Activated CD4-positive, CD25-positive, alpha-beta regulatory T cell (primary cell): ENCODE measurements at places on chromosomes 5 and 9.

DNA sequence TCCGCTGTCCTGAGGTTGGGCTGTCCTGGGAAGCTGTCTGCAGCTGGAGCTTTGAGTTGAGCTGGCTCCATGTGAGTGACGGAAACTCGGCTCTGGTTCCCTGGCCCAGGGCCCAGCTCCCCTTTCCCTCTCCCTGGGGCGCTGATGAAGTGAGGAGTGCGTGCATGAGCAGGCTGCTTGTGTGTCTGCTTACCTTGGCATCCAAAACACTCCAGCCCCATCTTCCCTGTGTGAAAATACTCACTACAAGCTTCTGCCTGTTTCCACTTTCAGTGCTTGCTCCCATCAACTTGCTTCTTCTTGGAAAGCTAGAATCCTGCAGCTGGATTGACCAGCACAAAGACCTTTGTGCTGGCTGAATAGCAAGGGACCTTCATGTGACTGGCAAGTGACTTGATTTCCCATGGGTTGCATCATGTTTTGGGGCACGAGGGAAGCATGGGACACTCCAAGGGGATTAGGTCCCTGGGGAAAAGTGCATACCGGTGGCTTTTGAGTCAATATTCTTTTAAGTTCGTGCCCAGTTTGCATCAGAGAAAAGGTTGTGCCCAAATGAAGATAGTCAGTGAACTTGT lies 198.1 kb downstream of the GADD45G start:
- no peak for DNase-seq

DNA sequence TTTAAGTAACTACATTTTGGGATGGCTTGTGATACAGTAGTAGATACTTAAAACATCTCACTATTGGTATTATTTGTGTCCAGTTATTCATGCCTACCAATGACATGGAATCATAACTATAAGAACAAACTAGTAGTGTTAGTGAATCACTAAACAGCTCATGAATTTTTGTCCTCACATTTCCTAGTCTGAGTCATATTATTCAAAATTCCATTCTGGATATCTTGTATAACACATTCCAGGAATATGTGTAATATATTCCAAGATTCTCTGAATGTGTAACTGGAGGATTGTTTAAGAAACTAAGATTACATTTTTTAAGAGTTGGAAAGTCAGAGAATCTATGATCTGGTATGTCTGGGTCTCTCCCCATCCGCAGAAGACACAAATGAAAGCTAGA lies 565.3 kb upstream of the ZNF608 start:
- DNase-seq: no peak

GRCh38 chr9:130627051-130627450 lies 37.3 kb upstream of the PRDM12 start:
- no peak for DNase-seq

DNA sequence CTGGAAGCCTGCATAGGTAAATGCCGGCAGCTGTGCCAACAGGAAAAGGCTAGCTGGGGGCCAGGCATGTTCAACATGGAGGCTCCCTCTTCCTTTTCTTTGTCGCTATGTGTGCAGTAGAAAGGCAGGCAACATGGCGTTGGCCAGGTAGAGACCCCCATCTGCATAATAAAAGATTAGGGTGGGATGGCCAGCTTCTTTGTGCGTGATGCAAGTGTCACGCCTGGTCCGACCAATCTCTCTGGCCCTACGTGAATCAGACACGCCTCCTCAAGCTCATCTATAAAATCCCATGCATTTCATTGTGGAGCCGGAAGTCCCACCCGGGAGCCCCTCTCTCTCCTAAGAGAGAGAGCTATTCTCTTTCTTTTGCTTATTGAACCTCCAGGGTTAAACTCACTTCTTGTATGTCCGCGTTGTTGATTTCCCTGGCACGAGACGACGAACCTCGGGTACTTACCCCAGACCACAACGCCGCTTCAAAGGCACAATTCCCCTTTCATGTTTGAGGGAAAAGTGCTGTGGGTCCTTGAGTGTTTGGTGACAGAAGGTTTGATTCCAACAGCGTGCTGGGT lies 25.0 kb upstream of the C5orf47 start:
- no peak for DNase-seq

DNA sequence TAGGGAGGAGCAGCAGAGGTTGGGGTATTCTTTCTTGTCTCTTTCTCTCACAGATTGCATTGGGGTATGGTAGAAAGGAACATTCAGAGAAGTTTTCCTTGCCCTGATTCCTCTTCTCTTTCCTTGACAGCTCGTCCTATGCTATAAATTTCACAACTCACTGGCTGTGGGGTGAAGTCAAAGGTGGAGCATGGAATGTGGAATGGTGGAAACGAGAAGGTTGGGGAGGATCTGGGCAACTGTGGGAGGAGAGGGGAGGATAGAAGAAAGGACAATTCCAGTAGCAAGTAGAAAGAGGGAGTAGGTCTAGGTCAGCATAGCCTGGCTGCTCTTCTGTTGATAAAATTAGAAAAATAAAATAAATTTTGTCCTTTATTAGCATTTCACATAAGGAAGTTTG lies 39.0 kb upstream of the POC5 start:
- no peak for DNase-seq

- DNase-seq: no peak
These were observed 6.4 kb upstream of the EEIG1 start for GRCh38 chr9:127987103-127987614.

DNA sequence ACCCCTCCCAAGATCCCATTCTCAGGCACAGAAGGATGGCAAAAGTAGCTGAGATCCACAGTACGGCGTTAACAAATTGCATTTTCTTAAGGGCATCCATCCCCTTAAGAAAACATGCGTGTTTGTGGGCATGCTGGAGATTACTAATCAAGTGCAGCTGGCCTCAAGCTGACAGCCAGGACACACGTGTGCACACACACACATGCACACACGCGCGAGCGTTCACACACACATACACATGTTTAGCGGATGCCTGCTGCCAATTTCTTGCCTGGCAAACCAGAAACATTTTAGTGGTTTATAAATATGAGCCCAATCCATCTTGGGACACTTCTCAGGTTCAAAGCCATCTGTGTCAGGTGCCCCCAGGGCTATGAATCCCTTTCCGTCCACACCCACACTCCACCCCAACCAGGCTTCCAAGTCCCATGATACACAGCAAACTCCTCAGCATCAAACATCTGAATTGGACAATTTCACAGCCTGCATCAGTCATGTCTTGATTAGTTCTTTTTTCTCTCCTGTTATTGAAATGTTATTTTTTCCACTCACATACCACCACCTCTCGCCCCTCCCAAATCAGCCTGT lies 23.5 kb upstream of the SMIM23 start:
- no peak for DNase-seq

DNA sequence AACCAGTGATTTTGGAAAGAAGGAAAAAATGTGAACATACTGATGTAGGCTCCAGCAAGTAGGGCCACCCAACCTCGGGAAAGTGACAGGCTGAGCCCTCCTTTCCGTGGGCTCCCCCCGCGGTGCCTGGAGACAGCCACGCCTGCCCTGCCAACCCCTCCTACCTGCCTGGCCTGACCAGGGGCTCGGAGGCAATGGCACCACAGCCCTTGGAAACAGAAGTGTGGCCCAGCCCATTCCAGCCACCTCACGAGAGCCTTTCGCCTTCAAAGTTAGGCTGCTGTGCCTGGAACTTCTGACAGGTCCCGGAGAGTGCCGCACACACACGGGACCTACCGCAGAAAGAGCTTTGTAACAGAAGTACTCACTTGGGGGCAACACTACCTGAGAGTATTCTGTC lies 49.5 kb upstream of the LRRC14B start:
- no peak for DNase-seq

DNA sequence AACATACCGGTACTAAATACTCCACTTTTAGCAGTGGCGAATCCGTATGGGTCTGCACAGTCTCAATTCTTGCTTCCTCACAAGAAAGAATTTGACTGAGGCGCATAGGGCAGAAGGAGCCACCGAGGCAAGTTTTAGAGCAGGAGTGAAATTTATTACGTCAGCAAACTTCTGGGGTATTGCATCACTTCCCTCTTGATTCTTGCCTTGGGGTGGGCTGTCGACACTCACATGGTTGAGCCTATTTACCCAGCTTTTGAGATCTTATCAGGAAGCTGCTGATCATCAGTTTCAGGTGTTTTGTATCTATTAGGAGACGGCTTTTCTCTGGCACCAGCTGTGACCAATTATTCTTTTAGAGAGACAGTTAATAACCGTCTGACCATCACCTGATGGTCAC lies 111.5 kb upstream of the CCNH start:
- no peak for DNase-seq

DNA sequence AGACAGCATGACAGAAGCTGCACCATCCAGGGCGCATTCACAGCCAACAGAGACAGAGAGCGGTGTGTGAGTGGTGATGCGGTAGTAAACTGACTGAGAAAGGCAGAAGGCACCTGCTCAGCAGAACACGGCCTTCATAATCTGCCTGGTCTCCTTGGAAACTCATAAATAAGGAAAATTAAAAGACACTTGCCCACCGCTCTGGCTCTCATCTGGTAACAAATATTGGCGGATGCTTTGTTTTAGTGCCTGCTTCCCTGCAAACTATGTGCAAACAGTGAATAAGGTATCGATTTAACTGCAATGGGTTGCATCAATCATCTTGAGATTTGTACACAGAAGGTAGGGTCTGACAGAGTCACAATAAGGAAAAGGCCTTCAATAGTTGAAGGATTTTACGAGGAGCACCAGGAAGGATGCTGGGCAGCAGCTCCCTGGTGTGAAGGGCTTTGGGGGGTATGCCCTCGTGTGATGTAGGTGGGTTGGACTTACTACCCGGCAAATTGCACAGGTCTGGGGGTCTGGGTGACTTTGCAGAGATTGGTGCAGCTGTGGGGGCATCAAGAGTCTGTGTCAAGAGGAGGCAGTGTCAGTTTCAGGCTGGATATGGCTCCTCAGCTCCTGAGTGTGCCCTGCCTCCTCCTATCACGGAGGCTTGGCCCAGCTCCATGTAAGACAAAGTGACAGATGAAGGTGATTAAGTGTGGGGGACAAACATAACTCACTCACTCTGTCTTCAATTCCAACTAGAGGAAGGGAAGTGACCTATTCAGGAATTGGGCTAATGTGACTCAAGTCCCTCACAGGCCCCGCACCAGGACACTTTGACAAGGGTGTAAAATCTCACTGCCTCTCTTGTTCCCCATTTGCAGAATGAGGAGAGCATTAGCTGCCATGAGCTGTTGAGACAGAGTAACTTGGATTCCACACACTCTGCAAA lies 166.7 kb downstream of the ICE1 start:
- no peak for DNase-seq

DNA sequence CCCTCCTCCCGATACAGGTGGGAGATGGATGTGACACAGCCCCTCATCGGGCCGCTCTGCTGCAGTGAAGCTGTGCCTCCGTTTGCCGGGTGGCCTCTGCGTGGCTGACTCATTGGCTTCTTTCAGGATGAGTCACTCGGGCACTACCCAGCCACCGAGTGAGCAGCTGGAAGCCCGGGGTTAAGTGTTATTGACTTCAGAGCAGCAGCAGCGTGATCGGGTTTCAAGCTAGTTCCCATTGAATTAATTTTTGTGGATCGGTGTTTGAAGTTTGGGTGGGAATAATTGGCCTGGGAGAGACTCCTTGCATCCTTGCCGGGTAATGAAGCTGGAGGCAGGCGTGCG lies 266.4 kb upstream of the IRX4 start:
- DNase-seq: no peak

DNA sequence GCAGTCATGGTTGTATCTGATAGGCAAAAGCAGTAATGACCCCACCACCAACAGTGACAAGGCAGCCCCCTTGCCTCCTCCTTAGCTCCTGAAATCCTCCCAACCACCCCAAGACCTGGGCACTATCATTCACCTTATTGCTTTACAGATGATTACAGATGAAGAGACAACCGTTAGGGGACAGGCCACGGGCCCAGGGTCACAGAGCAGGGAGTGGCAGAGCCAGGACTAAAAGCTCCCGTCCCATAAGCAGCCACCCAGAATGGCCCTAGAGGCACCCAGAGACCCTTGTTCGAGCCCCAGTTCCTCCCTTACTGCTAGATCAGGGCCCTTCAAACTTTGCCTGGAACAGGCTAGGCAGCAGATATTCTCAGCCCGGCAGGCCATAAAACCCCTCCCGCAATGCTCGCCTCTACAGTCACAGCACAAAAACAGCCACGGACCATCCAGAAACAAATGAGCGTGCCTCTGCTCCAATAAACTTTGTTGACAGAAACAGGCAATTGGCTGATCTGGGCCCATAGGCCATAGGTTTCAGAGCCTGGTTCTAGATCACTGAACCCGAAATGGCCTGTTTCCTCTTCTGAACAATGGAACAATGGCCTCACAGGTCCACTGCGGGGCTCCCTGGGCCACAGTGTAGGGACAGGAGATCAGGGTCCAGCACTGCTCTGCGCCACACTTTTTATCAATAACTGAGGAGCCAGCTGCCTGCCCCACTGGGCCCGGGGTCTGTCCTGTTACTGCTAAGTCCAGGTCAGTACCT lies 67.0 kb downstream of the LRSAM1 start:
- DNase-seq: no peak

DNA sequence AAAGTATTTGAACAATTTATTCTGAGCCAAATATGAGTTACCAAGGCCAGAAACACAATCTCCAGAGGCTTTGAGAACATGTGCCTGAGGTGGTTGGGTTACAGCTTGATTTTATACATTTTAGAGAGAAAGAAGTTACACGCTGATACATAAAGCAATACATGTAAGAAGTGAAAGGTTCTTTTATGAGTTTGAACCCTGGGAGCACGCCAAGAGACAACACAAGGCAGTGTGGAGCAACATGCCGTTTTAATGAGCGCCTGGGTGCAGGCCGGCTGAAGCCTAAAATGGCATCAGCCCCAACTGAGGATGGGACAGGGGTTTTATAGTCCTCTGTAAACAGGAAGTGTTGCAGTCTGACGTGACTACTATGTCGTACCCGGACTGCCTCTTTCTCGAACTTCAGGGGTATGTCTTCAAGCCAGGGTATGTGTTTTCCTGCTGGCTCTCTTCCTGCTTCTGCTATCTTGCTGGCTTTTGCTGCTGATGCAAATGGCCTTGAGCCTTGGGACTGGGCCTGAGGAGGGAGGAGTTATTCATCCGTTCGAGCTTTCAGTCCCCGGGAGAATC lies 193.7 kb downstream of the CYLC2 start:
- DNase-seq: no peak

- DNase-seq: no peak
These were observed 118.5 kb upstream of the ERCC6L2 start for GRCh38 chr9:95756986-95757385.

DNA sequence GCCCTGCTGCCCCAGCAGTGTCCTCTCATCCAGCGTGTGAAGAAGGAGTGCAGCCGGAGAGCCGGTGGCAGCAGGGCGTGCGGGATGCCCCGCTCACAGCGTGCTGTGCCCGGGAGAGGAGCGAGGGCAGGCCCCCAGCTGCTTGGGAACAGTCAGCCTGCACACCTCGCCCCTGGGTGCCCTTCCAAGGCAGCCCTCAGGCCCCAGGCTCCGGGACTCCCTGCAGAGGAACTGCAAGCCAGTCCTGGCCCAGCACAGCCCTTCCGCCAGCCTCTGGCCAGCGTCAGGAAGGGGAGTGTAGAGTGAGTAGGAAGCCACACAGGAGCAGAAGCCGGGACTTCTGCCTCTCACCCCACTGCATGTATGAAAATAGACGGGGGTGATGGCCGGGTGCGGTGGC lies 43.5 kb downstream of the ADAMTS2 start:
- no peak for DNase-seq
